Naive thymus-derived CD8-positive, alpha-beta T cell (primary cell): ENCODE measurements at places on chromosomes 6 and 20.

- peak; percentile 44 for DNase-seq
Measured at GRCh38 chr20:998231-998830, 3.8 kb downstream of the RSPO4 start.

GRCh38 chr20:774016-774659, 5.8 kb upstream of the SLC52A3 start:
- no peak for DNase-seq

GRCh38 chr20:4978050-4978918, 23.0 kb downstream of the SLC23A2 start:
- DNase-seq = no peak

DNA sequence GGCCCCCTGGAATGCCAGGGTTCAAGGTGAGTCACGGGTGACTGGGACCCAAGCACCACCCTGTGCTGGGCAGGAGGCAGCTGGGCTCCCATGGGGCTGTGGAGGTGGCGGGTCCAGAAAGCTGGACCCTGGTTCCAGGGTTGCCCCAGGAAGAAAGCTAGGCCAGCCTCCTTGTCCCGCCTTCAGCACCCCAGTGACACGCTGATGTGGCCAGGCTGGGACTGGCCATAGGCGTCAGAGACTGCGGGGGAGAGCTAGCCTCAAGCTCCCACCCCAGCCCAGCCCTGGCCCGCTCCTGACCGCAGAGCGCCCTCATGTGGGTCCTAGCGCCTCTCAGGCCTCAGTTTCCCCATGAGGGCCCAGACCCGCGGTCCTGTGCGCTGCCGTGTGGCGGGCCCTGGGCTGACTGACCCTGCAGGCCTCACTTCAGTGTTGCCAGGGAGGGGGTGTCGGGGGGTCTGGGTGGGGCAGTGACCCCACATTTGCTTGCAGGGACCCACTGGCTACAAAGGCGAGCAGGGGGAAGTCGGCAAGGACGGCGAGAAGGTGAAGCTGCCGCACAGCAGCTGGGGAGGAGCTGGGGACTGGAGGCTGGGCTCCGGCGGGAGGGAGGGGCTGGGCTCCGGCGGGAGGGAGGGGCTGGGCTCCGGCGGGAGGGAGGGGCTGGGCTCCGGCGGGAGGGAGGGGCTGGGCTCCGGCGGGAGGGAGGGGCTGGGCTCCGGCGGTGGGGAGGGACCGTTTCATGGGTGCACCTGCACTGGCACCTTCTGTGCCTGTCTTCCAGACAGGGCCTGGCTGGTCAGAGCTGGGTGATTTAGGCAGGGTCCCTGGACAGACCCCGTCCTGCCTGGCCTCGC, 7.9 kb downstream of the COL9A3 start:
- DNase-seq = peak; percentile 24

DNA sequence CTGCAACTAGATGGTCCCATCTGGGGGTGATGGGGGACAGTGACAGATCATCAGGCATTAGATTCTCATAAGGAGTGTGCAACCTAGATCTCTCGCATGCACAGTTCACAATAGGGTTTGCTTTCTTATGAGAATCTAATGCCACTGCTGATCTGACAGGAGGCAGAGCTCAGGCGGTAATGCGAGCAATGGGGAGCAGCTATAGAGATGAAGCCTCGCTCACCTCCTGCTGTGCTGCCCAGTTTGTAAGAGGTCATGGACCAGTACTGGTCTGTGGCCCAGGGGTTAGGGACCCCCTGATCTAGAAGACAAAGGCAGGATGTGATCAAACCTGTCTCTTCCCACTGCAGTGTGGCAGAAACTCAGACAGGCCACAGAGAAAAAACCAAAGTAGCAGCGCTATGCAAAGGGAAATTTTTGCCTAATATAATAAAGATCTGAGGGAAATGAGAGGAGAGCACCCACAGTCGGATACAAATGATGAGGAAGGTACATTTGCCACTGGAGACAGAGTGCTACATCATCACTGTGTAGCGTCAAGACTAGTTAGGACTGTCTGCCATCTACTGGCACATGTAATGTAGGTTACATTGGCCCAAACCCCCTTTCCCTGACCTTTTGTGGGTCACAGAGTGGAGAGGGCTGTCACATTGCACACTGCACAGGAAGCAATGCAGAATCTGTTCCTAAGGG, 4.1 kb upstream of the LY86 start:
- no peak for DNase-seq

- DNase-seq = no peak
Measured at GRCh38 chr20:43959920-43960227, 45.2 kb downstream of the TOX2 start.

GRCh38 chr6:157304899-157305663, 18.2 kb downstream of the TMEM242 start:
- no peak for DNase-seq

- peak; percentile 16 for DNase-seq
Measured at GRCh38 chr20:57658447-57658832, 38.2 kb upstream of the ZBP1 start.

DNA sequence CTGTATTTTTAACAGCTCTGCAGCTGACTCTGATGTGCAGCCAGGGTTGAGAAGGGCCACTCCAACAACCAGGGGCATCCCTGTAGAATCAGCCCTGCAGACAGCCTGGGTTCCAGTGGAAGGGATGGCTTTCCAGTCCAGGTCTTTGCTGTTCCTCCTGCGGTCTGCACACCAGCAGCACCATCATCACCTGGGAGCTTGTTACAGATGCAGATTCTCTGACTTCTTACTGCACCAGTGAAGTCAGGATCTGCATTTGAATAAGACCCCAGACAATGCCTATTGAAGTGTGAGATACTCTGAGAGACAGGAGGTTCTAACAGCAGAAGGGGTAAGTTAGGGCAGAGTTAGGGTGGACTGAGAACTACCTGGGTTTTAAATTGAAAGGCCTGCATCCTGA, 151.3 kb downstream of the F13A1 start:
- DNase-seq = no peak

DNA sequence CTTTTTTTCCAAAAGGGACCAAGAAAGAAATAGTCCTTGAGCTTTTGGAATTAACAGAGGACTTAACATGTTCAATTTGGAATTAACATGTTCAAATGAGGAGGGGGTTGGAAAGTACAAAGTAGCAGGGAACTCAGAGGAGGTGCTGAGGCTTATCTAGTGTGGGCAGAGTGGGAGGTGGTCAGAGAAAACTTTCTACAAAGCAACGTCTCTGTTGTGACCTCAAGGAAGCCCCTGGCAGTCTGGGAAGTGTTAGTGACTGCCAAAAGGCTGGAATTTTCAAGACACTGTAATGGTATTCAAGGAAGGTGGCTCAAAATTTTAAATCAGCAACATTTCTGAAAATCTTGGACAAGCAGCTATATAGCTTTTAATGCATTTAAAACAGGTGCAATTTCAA, 7.3 kb downstream of the ECI2 start:
- DNase-seq = no peak

- no peak for DNase-seq
Measured at GRCh38 chr6:63673692-63674091, 38.1 kb downstream of the PHF3 start.

- DNase-seq = peak; percentile 70
Measured at GRCh38 chr6:30955367-30956042, 14.7 kb downstream of the MUCL3 start.

GRCh38 chr20:57097245-57097915, 169.1 kb downstream of the BMP7 start:
- no peak for DNase-seq

- DNase-seq = no peak
Measured at GRCh38 chr6:12490904-12491571, 200.9 kb downstream of the EDN1 start.

DNA sequence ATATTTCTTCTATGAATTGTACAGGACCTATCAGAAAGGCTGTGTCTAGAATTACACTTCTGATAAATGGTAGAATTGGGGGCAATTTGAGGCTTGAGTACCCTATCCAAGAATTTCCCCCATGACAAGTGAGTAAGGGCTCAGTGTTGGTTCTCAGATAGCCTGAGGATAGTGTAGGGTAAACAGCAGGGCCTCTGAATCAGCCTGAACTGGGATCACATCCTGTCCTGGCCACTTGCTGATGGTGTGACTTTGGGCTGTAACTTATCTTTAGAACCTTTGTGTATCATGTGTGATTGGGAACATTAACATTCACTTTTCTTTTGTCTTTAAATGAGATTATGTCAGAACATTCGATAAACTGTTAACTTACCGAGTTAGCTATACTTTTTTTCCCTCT, 151.0 kb downstream of the CLIC5 start:
- DNase-seq = no peak

- no peak for DNase-seq
Measured at GRCh38 chr6:99498421-99498820, 16.8 kb downstream of the USP45 start.

DNA sequence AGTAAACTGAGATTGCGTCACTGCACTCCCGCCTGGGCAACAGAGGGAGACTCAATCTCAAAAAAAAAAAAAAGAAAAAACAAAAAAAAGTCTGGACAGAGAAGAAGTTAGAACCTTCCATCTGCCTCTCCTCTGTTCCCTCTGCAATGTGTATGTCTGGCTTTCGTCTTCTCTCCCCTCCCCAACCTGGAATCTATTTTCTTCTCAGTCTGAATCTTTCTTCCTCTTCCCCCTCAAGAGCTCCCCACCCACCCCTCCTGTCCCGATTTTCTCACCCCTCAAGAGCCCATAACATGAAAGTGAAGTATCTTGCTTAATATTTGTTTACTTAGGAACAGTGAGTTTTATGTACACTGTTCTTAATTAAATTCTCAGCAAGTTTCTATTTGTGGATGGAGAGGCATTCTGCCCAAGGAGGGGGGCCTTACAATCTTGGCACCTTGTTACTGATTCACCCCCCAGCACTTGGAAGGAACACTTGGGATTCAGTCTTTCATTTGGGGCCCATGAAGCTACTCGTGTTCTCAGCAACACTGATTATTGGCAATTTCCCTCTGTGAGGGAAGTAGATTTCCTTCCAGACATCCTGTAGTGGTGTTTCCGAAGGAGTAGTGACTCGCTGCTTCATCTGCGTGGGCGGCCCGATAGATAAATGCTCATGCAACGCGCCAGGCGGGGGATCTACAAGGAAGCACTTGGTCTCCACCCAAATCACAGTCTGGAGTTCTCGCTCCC, 69.3 kb upstream of the SRSF6 start:
- no peak for DNase-seq

- DNase-seq = no peak
Measured at GRCh38 chr6:158056355-158056754, 74.7 kb downstream of the SYNJ2 start.

- DNase-seq = no peak
Measured at GRCh38 chr6:94272327-94272726, 853.0 kb upstream of the EPHA7 start.

GRCh38 chr6:75472885-75473284, 20.7 kb downstream of the FILIP1 start:
- DNase-seq = no peak

- no peak for DNase-seq
Measured at GRCh38 chr20:36932476-36933426, 18.8 kb downstream of the SAMHD1 start.

DNA sequence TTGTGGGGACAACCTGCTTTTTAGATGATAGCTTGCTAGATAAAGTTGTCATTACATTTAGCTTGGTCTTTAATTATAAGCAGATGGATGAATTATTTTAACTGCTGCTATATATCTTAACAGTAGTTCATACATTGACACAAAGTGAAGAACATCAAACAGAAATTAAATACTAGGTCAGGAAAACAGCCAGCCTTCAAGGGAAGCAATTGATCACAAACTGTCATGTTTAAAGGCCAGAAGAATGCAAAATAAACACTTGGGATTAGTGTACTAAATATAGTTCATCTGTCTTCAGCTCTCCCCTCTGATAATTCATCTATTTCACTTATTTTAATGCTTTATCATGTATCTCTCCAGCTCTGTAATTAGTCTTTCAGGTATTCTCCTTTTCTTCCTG, 225.1 kb upstream of the FERMT1 start:
- DNase-seq = no peak

DNA sequence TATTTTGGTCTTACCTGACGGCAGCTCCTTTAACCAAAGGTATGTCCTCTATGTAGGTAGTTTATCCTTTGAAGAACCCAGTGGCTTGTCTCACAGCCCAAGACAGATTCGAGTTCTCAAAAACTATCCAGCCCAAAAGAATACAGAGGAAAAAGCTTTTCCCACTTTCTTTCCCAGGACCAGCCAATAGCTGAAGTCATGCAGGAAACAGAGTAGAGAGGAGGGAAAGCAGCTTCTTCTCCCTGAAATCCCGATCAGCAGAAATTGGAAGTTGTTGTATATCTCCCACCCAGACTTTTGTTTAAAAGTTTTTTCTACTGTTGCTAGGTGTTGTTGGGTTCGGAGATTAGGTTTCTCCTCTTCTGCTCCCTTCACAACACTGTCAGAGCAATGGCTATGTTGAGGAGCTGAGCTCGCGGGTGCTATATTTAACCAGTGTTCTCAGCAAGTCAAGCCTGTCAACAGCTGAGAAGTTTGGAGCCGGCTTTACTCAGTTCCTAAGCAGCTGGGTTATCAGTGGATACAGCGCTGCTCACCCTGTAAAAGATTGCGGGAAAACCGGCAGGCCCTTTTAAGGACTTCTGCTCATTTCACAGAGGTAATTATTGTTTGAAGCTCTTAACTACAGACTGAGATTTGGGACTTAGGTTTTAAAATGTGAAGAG, at the start of gene FILIP1:
Gene FILIP1, minus strand, starts transcription at position 401 of the 665 bp plus-strand sequence. CDS start 78,828 bp downstream, outside the sequence.
- no peak for DNase-seq

GRCh38 chr6:145086197-145086596, 649.1 kb downstream of the EPM2A start:
- DNase-seq = no peak

DNA sequence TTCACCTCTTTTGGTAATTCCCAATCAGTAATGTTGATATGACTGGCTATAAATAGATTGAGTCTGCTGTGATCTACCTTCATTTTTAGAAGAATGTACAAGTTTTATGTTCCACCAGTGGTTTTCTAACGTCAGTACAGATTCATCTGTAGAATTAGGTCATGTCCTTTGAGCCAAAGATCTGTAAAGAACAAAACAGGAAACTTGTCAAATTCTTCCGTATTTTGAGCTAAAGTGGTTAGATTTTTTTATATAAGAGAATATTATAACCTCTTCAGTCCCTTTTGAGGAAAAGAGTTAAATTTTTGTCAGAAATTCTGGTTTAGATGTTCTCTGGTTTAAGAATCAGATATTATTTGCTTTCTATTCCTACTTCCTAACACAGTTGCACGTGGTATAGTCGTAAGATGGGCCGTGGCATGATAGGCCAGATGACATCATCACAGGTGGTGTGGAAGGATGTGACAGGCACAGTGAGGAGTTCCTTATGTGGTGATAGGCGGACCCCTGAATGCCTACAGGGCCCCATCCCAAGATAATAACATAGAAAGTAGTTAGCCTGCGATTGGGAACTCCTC, 62.3 kb downstream of the SNX9 start:
- DNase-seq = peak; percentile 27

DNA sequence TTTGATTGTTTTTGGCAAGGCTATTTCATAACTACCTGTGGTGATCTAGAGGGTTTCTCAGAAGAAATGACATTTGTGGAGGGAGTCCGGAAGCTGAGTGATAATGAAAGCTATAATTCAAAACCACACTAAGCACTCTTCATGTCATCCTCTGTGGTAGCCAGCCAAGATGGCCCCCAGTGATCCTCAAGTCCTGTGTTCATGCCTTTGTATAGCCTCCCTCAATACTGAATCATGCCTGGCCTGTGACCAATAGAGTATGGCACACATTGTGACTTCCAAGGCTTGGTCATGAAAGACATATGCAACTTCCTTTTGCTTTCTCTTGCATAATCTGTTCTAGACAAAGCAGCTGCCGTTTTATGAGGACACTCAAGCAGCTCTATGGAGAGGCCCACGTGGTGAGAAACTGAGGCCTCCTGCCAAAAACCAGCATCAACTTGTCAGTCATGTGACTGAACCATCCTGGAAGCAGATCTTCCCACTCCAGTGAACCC, 12.8 kb upstream of the DNAAF9 start:
- no peak for DNase-seq
